ENCODE measurements at places on chromosomes 7 and 10.

- no peak for DNase-seq
Observed at GRCh38 chr7:39142750-39143149, 165.0 kb downstream of the POU6F2 start.

DNA sequence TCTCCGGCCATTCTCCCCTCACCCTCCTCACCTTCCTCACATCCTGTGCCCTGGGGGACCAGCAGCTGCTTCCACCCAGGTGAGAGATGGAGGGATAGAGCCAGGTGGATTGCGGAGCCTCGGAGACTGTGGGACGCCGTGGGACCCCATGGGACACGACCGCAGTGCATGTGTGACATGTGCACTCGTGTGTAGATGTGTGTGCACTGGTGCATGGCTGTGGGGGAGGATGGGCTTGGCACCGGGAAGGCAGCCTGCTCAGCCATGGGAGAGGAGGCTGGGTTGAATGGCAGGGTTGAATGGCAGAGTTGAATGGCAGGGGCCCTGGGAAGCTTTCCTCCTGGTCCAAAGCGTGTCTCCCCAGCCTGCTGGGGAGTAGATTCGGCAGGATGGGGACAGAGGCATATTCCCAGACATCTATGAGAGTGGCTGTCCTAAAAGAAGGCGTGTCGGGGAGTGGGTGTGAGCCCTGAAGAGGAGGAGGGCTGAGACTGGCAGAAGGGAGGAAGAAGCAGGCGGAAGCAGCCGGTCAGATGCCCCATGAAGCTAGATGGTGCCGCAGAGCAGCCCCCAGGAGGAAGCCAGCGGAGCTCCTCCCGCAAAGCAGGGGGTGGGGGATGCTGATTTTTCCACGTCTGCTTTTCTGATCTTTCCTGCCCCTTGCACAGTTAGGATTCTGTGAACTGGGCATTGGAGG lies 815 bp downstream of the GIMAP8 start:
- no peak for DNase-seq

GRCh38 chr7:84083846-84084245 lies 110.7 kb downstream of the SEMA3A start:
- DNase-seq, result no peak

DNA sequence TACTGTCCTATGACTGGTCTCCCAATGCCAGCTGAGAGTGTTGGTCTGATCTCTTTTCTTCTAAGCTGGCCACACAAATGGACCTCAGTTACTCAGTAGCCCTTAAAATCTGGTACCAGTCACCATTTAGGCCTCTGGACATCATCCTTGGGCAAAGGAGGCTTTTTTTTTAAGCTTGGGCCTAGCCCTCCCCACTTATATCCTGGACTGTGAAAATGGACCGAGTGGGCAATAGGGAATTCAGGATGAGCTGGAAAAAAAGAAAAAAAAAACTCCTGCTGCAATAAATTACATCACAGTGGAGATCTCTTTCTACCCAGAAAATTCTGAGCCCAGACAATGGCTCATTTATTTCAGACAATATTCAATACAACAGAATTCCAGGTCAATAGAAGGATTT lies 68.4 kb downstream of the PARP12 start:
- no peak for DNase-seq

DNA sequence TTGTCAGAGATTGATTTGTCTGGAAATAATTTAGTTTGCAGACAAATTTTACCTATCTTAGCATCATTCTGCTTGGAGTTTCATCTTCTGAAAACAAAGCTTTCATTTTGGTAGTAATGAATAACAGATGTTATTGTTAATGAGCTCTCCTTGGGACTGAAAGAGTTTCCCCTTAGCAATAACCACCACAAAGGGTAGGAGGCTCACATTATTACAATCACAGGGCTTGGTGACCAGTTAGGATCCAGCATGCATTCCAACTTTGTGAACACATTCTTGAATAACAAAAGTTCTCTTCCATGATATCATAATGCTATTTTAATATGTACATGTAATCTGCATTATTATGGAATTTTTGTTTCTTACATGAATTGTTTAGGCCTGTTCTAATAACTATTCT lies 148.8 kb upstream of the VWC2 start:
- no peak for DNase-seq

DNA sequence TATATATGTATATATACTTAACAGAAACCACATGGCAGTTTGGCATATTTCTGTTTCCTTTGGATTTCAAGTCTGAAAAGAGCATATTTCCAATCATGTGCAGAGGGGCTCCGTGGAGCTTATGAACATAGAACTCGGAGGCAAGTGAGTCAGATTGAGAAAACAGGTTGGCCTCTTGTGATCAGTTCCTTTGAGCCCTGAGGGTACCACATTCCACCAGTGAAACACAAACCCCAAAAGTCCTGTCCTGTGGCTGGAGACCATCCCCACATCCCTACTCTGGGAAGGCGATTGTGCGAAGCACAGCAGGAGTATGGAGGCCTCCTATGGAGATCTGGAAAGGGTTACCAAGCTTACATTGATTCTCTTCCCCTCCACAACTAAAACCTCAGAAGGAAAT lies 196.7 kb upstream of the TMEM72 start:
- no peak for DNase-seq

GRCh38 chr10:108904163-108904838 lies 1019.0 kb downstream of the XPNPEP1 start:
- no peak for DNase-seq

DNA sequence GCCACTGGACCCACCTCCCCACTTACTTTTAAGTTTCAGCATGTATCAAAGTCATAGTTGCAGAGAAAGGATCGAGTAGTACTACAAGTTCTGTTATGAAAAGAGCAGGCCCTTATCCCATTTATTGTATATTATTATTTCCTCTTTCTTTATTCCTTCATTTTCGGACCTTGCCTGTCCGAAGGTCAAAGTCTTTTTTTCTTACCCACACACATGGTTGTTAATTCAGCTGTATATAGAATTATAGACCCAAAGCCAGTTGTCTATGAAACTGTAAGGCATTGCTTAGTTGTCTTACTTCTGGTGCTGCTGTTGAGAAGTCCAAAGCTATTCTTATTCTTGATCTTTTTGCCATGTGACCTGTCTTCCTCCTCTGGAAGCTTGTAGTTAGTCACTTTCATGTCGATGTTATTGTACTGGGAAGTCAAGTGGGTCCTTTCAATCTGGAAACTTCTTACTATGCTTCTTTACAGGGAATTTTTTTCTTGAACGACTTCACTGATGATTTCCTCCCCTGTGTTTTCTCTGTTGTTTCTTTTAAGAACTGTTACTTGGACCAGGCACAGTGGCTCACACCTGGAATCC lies 8.3 kb downstream of the NUDT5 start:
- DNase-seq, result no peak

GRCh38 chr7:18283045-18283444 lies 212.5 kb upstream of the HDAC9 start:
- DNase-seq, result no peak

GRCh38 chr10:15316145-15316544 lies 54.9 kb downstream of the FAM171A1 start:
- no peak for DNase-seq

GRCh38 chr10:75972491-75973276 lies 541.3 kb downstream of the LRMDA start:
- no peak for DNase-seq

DNA sequence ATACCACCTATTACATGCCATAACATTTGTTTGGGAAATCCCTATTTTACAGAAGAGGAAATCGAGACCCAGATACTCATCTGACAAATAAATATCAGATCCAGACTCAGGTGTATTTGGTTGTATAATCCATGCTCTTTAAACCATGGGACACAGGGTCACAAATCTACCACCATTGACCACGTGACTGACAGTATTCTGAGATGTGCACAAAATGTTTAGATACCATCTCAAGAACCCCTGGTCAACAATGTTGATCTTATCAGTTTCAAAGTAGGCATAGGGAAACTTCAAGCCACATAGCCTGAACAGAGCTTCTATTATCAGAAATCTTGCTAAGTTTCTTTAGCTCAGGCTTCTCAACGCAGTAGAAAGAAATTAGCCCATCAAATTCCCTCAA lies 93.6 kb downstream of the ICA1 start:
- DNase-seq, result no peak

DNA sequence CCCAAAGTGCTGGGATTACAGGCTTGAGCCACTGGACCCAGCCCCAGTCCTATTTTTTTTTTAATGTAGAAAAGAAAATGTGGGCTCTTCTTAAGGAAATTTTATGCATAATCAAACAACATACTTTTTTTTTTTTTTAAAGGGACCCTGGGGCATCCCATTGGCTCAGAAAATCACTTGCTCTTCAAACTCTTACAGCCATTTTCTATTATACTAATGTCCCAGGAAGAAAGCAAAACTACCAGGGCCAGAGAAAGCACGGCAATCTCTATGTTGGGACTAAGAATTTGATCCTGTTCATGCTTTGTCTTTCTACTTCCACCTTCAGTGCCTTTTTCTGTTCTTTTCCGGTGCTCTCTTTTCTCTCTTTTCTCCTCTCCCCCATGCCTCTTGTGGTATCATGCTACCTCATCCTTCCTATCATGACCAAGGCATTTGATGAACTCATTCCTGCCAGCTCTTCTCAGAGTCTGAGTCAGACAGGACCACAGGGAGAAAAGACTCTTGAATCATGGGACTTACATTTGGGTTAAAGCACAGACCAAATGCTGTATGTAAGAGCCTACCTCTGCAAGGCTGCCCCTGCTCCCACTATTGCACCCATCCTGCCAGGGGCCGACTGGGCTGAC lies 76.4 kb upstream of the CCNY start:
- DNase-seq, result no peak

DNA sequence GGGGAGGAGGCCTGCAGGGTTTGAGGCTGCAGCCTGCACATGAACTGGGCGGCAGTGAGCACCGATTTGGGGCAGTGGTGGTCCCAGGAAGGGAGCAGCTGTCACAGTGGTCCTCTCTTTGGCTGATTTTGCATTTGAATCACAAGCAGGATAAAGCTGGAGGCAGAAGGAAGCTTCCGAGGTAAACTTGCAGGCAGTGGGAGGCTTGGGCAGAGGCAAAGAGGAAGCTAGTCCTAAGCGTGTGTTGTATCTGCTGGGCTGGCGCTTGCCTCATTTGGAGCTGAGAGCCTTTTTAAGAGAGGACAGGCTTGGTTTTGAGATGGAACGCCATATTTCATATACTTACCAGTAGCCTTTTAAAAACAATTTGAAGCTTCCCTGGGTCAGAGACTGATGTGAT lies 177.2 kb upstream of the PODXL start:
- no peak for DNase-seq

- no peak for DNase-seq
Observed at GRCh38 chr10:37856881-37857286, 526 bp downstream of the ZNF248 start.

DNA sequence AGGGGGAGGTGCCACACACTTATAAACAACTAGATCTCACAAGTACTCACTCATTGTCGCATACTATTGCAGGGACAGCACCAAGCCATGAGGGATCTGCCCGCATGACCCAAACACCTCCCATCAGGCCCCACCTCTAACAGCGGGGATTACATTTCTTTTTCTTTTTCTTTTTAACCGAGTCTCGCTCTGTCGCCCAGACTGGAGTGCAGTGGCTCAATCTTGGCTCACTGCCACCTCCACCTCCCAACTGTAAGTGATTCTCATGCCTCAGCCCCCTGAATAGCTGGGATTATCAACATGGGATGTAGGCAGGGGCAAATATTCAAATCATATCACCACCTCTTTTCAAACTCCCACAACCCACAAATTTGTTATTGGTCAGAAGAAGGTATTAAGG lies 76.7 kb downstream of the SKAP2 start:
- no peak for DNase-seq

GRCh38 chr7:145737617-145738016 lies 379.0 kb upstream of the CNTNAP2 start:
- DNase-seq, result no peak

- DNase-seq, result peak; percentile 23
Observed at GRCh38 chr10:76086761-76087639, 655.6 kb downstream of the LRMDA start.

DNA sequence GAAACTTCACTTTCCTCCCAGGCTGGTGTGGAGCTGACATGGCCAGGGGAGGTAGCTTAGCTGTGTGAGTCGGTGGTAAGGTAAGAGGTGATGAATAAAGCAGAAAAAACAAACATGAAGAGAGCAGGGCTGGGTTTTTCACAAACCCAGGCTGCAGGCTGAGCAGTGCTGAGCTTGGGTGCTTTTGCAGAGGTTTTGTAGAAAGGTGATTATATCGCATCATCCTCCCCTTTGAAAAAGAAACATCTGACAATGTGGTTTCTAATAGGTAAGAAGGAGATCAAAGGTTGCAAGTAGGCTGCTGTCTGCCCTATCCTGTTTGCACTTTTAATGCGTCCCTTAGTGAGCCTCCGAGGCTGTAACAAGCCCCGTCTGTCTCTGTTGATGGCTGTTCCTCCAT lies 69.6 kb upstream of the GRM8 start:
- no peak for DNase-seq

DNA sequence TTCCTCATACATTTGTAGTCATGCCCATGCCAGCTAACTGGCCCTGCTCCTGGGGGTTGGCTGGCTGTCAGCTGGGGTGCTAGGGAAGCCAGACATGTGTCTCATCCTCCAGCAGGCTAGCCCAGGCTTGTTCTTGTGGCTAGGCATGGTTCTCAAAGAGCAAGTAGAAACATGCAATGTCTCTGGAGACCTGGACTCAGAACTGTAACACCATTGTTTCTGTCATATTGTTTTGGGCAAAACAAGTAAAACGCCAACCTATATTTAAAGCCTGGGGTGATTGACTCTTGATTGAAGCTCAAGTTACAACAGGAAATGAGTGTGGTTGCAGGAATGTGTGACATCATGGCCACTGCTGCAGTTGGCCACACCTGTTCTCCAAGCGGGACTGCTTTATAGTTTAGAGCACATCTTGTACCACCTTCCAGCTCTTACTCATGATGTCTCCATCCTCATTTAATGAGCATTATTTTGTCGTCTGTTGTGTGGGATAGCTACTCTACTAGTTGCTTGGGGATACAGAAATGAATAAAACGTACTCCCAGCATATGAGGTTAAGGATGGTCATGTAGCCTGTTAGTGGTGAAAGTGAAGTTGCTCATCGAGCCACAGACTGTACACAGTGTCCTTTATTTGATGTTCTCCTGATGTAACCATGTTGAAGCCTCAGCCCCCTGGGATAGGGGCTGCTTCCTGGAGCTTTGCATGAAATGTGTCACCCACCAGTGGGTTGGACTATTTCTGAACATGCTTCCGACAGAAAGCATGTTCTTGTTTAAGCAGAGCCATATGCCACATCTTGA lies 168.4 kb downstream of the SORCS3 start:
- DNase-seq, result peak; percentile 48

DNA sequence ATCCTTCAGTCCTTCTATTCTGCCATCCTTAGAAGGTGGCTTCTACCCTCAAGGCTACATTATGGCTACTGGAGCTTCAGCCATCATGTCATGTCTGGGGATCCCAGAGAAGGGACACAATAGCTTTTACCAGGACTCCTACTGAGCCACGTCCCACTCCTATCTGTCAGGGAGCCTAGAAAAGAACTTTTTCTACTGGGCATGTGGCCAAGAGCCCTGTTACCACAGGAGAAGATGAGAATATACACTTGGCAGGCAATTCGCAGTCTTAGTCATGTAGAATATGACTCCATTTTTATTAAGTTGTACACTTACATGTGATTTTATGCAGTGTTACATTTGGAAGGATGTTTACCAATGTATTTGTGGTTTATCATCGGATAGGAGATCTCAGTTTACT lies 64.6 kb upstream of the KCNMA1 start:
- no peak for DNase-seq

GRCh38 chr7:139867847-139868246 lies 38.8 kb downstream of the TBXAS1 start:
- no peak for DNase-seq

- DNase-seq, result no peak
Observed at GRCh38 chr7:34939175-34939574, 98.1 kb downstream of the DPY19L1 start.

All from iPS DF 19.7 (cell line).